Fibroblast of lung (primary cell): ENCODE measurements at places on chromosomes 1 and 21.

DNA sequence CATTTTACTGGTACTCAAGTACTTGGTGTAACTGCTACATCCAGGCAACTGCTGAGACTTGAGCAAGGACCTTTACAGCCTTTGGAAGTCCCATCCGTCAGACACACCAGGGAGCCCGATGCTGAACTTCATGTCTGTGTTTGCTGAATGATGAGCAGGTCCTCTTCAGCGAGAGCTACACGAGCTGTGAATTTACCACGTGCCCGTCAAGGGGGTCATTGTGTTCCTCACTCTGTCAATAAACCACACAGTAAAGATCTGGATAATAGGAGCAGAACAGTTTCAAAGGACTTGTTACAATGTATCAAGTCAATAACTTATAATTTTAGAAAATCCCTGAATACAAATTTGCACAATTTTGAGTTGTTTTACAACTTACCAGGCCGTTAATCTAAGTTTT lies 427.2 kb downstream of the KIF26B start:
- no peak for DNase-seq

DNA sequence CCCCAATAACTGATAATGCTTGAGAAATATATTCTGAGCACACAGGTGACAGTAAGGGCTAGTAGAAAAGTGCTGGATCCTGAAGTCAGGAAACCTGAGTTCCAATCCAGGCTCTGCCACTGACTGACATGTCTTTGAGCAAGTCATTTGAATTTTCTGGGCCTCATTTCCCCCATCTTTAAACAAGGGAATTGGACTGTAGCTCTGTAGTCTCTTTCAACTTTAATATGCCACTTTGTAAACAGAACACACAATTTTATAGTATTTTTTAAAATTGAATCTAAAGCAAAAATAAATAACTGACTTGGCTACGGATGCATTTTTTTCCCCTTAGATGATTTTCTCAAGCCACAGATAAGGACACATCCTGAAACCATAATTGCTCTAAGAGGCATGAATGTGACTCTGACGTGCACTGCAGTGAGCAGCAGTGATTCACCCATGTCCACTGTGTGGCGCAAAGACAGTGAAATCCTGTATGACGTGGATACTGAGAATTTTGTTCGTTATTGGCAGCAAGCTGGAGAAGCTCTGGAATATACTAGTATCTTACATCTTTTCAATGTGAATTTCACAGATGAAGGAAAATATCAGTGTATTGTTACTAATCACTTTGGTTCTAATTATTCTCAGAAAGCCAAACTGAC lies 37.0 kb downstream of the LRIG2 start:
- DNase-seq, result peak; percentile 94

DNA sequence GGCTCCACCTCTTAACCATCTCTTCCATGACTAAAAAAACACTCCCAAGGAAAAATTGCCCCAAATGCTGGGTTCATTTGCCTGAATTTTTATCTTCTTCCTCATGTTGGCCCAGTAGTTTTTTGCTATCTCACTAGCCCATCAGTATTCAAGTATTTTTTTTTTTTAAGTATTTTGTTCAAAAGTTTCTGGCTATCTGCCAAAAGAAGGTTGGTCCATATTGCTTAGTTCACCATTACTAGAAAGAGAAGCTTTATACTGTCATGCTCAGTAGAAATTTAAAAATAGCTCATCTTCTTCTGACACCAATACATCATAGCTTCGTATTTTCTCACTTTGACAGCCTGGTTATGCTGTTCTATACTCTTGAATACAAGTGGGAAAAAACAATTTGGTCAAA lies 41.0 kb upstream of the PDE9A start:
- DNase-seq, result no peak

GRCh38 chr1:22796642-22797041 lies 86.0 kb downstream of the EPHB2 start:
- DNase-seq, result no peak

- peak; percentile 84 for DNase-seq
These were observed 415.0 kb downstream of the HLX start for GRCh38 chr1:221294242-221294641.

- DNase-seq, result peak; percentile 17
These were observed 228.2 kb downstream of the COP1 start for GRCh38 chr1:175978926-175979325.

DNA sequence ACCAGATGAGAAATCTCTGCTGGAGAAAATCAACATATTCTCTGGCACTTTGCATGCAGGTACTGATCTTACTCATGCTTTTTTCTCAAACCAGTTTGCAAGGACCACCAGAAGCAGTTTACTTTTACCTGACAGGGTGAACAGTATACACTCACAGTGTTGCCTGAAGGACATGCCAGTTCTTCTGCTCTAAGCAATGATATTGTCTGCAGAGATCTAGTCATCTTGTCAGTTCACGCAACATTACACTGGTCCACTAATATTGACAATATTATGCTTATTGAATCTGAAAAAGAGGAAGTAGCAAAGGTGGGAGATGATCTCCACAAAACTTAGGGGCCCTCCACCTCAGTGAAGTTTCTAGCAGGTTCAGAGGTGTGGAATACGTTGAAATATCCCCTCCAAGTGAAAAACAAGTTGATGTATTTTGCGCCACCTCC lies 3.8 kb upstream of the S100B start:
- no peak for DNase-seq

- no peak for DNase-seq
These were observed 159.2 kb downstream of the GALNT2 start for GRCh38 chr1:230226007-230226800.

DNA sequence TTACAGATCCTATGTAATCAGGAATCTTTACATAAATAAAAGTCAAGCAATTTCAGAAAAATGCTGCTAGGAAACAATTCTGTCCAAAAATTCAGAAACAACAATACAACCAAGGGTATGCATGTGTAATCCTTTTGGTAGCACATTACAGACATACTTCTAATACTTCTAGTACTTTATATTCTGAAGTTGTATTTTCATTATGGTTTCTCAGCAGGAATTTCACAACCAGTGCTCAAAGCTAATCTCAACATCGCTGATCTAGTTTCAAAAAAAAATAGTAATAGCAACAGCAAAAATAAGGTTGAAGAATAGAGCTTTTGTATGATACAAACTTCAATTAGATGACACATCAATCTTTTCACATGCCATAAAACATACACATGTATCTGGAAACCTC lies 545.2 kb downstream of the LTN1 start:
- peak; percentile 68 for DNase-seq

- peak; percentile 57 for DNase-seq
These were observed 323.6 kb downstream of the MRPL39 start for GRCh38 chr21:25283720-25284119.

GRCh38 chr1:117594261-117594990 lies 11.4 kb upstream of the TENT5C start:
- DNase-seq, result no peak

DNA sequence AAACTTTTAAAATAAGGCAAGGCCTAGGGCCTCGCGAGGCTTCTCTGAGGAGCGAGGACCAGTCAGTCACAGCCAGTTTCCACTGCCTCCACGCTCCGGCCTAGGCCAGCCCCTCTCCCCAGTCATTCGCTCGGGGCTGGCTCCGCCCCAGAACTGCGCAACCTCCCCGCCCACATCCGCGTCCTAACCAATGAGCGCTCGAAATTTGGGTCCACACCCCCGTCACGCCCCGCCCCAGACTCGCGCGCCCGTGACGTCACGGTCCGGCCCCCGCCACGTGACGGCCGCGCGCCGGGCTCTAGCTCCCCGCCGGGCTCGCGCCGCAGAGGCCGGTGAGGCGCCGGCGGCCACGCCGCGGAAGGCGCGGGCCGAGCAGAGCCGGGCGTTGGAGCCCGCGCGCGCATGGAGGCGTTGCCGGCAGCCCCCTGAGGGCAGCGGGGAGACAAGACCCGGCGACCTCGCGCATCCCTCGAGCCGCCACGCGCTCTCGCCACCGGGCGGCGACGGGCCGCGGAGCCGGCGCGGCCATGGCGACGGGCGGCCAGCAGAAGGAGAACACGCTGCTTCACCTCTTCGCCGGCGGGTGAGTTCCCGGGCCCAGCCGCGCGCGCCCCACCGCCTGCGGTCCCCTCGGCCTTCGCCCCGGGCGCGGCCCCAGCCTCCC lies at the start of gene SLC25A33:
SLC25A33 (plus strand) TSS at position 301 of the 664 bp plus-strand sequence; CDS start at position 528, 227 bp downstream.
- DNase-seq, result peak; percentile 94

GRCh38 chr1:153536012-153536670 lies 350 bp upstream of the S100A6 start:
- DNase-seq, result peak; percentile 90

DNA sequence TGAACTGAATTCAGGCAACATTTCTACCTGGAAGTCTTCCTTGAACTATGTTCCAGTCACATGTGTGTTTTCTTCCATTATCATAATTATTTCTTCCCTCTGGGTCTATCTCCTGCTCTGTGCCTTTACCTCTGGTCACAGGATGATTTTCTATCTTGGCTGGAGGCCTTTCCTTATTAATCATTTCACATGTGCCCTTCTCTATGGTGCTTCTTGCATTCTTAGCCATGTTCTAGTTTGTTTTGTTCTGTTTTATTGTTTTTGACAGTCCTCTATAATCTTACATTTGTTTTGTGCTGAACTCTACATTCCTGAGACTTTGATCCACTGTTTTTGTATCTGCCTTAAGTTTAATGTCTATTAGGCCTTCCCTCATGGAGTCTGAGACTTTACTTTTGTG lies 51.0 kb downstream of the SGIP1 start:
- no peak for DNase-seq

DNA sequence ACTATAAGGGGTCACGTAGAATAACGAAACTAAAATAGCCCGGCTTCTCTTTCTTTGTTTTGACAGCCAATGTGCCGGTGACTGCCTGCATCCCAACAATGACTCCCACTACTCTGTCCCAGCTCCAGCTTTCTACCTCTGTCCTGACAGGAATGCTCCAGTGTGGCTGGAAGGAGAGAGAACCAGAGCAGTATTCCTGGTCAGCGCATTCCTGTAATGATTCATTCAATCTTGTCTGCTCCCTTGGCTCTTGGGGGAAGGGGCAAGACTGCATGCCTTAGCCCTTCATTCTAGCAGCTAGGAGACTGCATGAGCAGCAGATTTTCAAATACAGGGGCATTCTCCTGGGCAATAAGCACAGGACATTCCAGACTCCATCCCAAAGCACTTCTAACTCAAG lies 132.1 kb upstream of the PRMT6 start:
- peak; percentile 87 for DNase-seq

- peak; percentile 64 for DNase-seq
These were observed 10.8 kb downstream of the ADAMTSL4 start for GRCh38 chr1:150560011-150560438.

GRCh38 chr1:53639996-53640700 lies 98.8 kb downstream of the GLIS1 start:
- no peak for DNase-seq

GRCh38 chr1:183676586-183677189 lies 23.6 kb upstream of the APOBEC4 start:
- peak; percentile 51 for DNase-seq

DNA sequence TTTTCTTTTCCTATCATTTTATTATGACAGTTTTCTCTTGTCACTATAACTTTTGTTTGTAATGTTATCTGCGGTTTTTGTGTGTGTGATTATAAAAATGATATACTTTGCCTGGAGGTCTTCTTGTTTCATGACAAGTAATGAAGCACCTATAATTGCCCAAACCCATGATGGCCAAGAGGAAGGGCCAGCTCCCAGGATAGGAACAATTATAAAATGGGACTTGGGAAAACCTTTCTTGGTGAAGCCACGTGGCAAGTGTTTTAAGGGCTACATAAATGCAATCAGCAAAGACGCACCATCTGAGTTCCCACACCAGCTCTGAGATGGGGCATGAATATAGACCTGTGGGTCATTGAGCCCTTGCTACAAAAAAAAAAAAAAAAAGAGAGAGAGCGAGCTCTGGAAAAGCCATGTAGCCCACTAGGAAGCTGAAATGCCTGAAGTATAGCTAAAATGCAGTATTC lies 462.6 kb upstream of the RUNX1 start:
- peak; percentile 64 for DNase-seq

DNA sequence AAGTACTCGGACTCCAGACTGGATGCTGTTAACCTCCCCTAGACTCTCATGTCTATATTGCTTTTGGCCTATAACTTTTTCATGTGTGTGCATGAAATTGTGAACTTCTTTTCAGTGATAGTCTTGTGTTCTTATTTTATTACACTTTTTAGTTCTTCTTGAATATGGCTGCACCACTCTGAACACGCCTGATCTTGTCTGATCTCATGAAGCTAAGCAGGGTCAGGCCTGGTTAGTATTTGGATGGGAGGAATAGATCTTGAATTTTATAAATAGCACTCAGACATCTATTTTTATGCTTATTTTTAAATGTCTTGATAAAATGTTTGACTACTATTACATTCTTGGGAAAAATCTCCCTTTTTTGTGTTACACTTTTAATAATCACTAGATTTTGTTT lies 22.4 kb downstream of the TCP10L start:
- DNase-seq, result no peak

GRCh38 chr1:192601143-192601542 lies 25.6 kb downstream of the RGS1 start:
- DNase-seq, result no peak

DNA sequence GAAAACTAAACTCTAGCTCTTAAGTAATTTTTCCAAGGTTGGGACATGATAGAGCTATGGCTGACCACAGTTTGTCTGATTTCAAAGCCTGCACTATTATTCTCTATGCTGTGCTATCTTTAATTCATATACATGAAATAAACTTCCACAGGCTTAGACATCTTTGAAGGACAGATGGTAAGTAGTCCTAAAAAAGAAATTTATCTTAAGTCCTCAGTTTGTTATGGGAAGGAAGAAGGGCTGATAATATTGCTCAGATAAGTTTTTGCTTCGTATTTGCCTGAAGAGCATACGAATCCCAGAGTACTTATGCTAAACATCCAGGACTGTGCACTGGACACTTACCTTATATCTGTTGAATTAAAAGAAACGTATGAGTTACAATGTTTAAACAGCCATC lies 39.6 kb downstream of the VCAM1 start:
- no peak for DNase-seq

- DNase-seq, result peak; percentile 62
These were observed 21.2 kb upstream of the FMO4 start for GRCh38 chr1:171292799-171293198.

GRCh38 chr21:20451046-20451445 lies 547.2 kb upstream of the NCAM2 start:
- no peak for DNase-seq

- DNase-seq, result no peak
These were observed 77.6 kb downstream of the EPHB2 start for GRCh38 chr1:22788254-22788661.

GRCh38 chr1:115712911-115713609 lies 55.5 kb downstream of the CASQ2 start:
- DNase-seq, result no peak
